ENCODE measurements at places on chromosomes 11 and 22.
A peak's percentile ranks its signal among the peaks of the same experiment; 100 is the strongest.

- no peak for DNase-seq
Observed at GRCh38 chr11:95767498-95767897, 22.1 kb downstream of the FAM76B start.

- no peak for DNase-seq
Observed at GRCh38 chr11:61022311-61023085, 51.0 kb downstream of the CD6 start.

DNA sequence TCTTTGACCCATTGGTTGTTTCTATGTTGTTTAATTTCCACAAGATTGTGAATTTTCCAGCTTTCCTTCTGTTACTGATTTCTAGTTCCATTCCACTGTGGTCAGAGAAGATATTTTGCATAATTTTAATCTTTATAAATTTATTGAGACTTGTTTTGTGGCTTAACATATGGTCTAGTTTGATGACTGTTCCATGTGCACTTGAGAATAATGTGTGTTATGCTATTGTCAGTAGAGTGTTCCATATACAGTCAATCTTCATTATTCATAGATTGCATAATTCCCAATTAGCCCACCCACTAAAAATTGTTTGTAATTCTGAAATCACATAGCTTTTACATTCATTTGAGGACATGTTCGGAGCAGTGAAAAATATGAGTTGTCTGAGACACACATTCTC is 346.1 kb upstream of the DDI1 start:
- no peak for DNase-seq

DNA sequence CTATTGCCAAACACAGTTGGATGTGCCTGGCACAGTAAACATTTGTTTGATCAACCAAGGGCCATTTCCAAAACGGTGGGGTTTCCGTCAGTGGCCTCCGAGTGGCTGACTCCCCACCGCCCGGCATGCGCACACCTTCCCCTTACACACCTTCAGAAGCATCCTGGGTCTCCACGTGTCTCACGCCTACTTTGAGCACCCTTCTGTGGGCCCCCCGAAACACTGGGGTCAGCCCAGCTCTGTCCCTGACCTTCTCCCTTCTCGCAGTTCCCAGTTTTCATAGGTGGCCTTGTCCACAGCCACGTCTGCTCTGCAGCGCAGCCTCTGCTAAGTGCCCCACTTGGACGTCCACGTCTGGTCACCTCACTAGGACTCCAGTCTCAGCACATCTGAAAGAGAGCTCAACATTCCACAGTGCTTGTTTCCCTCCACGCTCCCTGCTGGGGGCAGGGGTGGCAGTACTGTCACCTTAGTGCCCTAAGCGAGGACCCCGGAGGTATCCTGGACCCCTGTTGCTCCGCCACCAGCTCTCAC is 13.2 kb upstream of the SHANK2 start:
- DNase-seq, result no peak

GRCh38 chr11:109121173-109121932 is 300.6 kb upstream of the C11orf87 start:
- no peak for DNase-seq

- no peak for DNase-seq
Observed at GRCh38 chr11:44754876-44755555, 28.3 kb downstream of the TSPAN18 start.

GRCh38 chr11:62241095-62241494 is 944 bp upstream of the SCGB1D2 start:
- no peak for DNase-seq

GRCh38 chr11:56967726-56968125 is 21.0 kb upstream of the OR5AK2 start:
- DNase-seq, result no peak

DNA sequence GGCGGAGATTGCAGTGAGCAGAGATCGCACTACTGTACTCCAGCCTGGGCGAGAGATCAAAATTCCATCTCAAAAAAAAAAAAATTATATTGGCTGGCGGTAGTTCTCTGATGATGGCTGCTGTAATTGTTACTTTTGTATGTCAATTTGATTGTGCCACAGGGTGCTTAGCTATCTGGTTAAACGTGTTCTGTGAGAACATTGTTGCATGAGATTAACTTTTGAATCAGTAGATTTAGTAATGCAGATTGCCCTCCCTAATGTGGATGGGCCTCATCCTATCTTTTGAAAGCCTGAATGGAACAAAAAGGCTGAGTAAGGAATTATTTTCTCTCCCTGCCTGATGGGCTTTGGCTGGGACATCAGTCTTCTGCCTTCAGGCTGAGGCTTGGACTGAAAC is 654.2 kb downstream of the OPCML start:
- no peak for DNase-seq

DNA sequence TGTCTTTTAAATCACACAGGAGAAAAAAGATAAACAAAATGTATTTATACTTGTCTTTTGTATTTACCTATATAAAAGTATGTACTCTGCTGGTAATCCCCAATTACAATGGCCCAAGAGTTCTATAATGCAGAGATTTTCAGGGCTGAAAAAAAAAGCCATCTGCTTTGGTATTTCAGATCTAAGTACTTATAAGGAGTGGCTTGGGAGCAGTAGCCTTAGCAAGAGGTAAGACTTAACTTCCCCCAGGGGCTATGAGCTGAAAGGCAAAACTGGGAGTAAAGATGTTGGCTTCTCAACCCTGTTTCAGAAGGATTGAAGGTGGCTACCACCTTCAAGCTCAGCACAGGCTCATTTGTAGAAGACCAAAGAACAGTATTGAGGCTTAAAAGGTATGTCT is 35.3 kb upstream of the EP300 start:
- no peak for DNase-seq

GRCh38 chr22:36277482-36278291 is 24.8 kb downstream of the APOL1 start:
- peak; percentile 49 for DNase-seq

GRCh38 chr22:48112687-48113521 is 1350.5 kb downstream of the TBC1D22A start:
- DNase-seq, result no peak

GRCh38 chr11:16403448-16403803 is 47.1 kb upstream of the SOX6 start:
- no peak for DNase-seq

GRCh38 chr11:93729129-93729616 is 12.1 kb downstream of the TAF1D start:
- DNase-seq, result no peak

GRCh38 chr11:61793829-61794204 is 1.1 kb downstream of the FEN1 start:
- no peak for DNase-seq

DNA sequence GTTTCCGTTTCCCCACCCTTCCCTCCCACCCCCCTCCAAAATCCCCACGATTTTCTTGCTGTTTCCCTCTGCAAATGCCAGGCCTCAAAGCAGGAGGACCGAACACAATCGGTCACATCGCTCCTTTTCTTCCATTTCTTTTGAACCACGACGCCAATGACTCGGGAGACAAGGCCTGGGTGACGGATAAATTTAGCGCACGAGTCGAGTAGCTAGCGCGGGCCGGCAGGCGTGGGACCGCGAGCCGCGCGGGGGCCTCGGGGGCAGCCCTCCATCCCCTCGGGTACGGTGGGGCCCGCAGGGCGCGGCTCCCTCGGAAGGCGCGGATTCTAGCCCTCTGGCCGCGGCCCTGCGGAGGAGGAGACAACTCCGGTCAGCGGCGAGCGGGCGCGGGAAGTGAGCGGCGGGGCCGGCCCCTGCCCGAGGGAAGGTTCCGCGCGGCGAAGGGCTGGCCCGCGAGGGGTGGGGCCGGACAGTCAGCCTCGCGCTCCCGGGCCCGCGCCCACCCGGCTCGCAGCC is 414 bp downstream of the JOSD1 start:
- no peak for DNase-seq

DNA sequence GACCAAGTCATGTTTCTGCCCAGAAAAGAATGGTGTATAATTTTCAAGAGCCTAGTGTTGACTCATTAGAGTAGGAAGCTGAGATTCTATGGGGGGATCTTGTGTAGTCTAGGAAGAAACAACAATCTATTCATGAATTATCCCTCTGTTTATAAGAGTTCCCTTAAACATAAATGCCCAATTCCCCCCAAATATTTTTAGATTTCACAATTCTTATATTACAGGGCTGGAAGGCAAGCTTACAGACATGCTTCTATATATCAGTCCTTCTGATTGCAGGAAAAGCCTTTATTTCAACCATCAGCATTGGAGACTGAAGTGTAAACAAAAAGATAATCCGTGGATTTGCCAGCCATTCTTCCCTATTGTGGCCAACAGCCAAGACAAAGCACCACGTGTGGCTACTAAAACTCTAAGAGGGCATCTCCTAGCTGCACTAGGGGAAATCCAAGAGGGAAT is 71.4 kb downstream of the NAT10 start:
- DNase-seq, result no peak

DNA sequence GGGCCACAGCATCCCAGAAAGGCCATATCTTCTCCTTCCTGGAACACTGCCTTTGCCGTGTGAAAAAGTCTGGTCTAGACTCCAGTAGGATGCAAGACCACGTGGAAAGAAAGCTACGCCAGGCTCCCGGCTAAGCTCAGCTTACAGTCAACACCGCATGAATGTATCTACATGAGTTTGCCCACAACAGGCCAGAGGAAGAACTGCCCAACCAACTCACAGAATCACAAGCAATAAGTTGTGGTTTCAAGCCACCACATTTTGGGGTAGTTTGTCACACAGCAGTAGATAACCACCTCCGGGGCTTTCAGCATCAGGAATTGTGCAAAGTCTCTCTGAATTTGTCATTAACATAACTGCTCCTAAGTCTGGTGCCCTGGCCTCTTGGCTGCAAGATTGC is 27.3 kb downstream of the HSPA8 start:
- DNase-seq, result no peak

GRCh38 chr22:39937906-39938305 is 22.3 kb upstream of the TMA7B start:
- DNase-seq, result no peak

- DNase-seq, result no peak
Observed at GRCh38 chr11:94046796-94047195, 25.6 kb downstream of the HEPHL1 start.

DNA sequence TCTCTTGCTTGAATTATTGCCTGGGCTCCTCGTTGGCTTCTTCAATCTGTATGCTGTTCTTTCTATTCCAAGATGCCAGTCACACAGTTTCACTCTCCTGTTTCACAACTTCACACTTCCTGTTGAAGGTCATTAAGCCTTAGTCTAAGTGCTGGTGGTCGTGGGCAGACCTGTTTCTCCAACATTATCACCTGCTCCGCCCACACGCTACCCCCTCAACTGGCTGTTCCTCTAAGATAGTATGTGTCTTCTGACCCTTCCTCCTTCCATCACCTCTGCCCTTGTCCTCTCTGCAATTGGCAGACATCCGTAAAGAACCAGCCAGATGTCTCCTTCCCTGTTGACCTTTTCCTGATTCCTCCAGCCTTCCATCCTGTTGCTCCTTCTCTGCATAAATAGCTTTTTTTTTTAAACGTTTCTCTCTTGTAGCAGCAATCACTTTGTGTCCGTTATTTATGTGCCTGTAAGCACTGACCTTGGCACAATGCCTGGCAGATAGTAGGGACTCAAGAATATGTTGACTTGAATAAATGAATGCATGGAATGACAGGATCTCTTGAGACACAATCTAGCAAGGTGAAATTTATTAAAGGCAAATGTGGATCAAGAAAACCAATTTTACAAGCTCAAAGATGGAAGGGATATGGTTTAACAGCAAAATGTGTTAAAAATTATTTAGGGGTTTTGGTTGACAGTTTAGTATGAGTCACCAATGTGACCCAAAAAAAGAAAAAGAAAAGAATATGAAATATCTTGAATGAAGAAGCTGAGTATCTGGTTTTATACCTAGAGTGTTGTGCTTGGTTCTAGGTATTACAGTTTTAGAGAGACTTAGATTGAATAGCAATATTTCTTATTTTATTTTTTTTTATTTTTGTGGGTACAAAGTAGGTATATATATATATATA is 12.6 kb downstream of the DIXDC1 start:
- DNase-seq, result no peak

GRCh38 chr22:23580576-23581259 is 628 bp upstream of the IGLL1 start:
- no peak for DNase-seq

- no peak for DNase-seq
Observed at GRCh38 chr11:2300936-2301630, 635 bp downstream of the C11orf21 start.

DNA sequence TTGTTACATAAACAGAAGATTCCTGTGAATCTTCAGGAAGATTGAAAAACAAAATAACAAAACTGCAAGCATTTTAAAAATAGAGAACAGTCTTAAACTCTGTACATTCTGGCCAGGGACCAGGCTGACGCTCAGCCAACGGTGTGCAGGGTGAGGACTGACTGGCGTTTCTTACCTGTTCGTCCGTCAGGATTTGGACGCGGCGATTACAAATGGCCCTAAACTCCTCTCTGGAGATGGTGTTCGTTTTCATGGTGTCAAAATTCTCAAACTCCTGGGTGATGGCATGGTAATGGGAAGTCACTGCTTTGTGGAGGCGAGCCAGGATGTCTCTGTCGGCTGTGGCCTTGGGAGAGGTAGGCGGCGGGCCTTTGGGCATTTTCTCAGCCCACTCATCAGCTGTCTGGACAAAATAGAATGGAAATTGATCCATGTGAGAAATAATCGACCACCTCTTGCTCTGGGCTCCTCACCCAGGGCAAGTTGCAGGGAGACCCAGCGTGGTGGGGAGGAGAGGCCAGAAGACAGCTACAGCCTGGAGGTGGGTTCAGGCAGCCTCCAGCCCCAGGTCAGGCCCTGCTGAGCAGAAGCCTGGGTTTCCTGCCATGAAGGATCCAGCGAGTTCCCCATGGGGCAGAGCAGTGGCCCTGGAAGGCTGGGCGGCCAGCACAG is 143.0 kb downstream of the MPPED1 start:
- no peak for DNase-seq

DNA sequence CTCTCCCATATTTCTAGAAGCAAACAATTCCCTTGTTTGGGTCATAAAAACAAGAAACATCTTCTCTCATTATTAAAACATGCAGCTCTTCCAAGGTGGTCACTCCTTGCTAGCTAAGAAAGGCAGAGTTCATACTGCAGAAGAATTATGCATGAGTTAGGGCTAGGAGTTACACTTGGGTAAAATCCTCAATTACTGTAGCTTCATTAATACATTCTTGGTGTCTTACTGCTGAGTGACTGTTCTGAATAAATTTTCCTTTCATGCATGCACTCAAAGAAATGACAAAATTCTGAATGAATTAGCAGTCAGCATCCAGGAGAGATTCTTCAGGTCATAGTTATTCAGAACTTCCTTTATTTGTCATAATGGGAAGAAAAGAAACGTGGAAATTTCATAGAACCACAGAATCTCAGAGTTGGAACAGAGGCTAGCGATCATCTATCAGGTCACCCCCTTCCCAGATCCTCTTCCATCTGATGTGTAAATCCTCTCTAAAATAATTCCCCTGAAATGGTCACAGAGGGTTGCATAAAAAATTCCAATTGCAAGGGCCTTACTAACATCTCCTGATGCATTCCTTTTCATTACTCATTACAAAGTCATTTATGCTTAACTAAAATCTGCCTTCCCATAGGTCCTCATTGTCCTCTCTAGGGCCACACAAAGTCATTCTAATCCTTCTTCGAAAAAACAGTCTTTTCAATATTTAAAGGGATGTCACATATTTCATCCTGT is 771.5 kb downstream of the DLG2 start:
- no peak for DNase-seq
